Mesendoderm (in vitro differentiated cells): ENCODE measurements at places on chromosomes 3 and 15.
A peak's percentile ranks its signal among the peaks of the same experiment; 100 is the strongest.

GRCh38 chr3:101890716-101891115 is 41.4 kb downstream of the NFKBIZ start:
- no peaks in the 10 kb centered on the region for H3K36me3 ChIP-seq
- no peak overlapping the region for H3K4me3 ChIP-seq
- H3K27ac ChIP-seq, result no peak overlapping the region
- DNase-seq, result no peak
- no peaks in the 10 kb centered on the region for H3K27me3 ChIP-seq
- H3K4me1 ChIP-seq, result no peaks in the 10 kb centered on the region

DNA sequence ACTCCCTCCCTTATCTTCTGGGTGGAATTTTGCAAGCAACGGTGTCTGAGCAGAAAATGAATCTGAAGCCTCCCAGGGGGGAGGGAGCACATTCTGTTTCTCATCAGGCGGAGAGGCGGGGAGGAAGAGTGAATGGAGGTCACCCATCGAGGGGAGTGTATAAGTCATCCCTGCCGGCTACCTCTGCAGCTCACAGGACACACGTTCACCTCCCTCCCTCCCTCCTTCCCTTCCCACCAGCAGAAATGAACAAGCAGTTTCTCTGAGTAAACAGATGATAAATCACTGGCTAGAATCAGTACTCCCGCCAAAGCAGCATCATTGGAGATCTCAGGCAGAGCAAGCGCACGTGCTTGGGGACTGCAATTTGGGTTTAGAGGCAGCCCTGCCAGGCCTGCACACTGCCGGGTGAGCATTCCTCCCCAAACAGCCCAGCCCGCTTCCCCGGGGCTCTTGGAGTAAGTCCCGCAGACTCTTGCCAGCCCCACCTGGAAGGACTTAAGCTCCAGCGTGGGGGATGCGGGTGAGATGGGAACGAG is 38.3 kb downstream of the CPN2 start:
- H3K27me3 ChIP-seq, result no peaks in the 10 kb centered on the region
- H3K4me1 ChIP-seq, result peaks cover 3% of the 10 kb centered on the region
- no peak overlapping the region for H3K4me3 ChIP-seq
- H3K36me3 ChIP-seq, result no peaks in the 10 kb centered on the region
- DNase-seq, result no peak

DNA sequence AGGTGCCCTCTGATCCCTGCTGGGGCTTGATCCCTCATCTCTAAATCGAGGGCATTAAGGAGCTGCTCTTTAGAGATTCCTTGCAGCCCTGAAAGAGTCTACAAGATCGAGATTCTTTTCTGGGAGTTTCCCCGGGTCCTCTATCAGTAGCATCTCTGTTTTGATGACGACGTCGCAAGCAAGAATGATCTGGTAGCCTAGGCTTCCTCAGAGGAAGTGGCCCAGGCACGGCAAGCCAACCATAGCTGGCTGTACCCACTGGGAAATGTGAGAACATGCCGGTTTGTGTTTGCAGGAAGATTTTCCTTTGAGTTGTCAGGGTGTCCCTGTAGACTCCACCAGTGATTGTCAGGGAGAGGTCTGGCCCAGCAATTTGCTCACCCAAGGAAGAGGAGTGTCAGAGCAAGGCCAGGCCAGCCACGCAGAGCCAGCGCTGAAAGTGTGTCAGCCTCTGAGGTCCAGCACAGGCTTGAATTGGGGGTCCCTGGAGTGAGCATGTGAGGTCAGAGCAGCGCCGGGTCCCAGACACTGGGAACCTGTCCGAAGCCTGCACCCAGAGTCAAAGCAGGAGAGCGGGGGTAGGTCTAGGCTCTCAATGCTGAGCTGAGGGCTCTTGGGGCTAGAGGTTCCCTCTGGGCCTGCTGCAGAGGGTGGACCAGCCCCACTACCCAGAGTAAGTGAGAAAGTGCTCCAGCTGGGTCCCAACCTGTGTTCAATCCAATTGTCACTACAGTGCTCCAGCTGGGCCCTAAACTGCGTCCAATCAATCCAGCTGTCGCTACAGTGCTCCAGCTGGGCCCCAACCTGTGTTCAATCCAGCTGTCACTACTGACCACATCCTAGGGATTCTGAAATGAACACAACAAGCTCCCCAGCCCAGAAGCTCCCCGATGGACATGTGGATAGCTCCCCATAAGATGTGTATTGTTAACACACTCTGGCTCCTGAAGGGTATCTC is 95.7 kb downstream of the CHDH start:
- peaks cover 9% of the 10 kb centered on the region for H3K4me1 ChIP-seq
- H3K27me3 ChIP-seq, result no peaks in the 10 kb centered on the region
- no peak overlapping the region for H3K27ac ChIP-seq
- no peak for DNase-seq

DNA sequence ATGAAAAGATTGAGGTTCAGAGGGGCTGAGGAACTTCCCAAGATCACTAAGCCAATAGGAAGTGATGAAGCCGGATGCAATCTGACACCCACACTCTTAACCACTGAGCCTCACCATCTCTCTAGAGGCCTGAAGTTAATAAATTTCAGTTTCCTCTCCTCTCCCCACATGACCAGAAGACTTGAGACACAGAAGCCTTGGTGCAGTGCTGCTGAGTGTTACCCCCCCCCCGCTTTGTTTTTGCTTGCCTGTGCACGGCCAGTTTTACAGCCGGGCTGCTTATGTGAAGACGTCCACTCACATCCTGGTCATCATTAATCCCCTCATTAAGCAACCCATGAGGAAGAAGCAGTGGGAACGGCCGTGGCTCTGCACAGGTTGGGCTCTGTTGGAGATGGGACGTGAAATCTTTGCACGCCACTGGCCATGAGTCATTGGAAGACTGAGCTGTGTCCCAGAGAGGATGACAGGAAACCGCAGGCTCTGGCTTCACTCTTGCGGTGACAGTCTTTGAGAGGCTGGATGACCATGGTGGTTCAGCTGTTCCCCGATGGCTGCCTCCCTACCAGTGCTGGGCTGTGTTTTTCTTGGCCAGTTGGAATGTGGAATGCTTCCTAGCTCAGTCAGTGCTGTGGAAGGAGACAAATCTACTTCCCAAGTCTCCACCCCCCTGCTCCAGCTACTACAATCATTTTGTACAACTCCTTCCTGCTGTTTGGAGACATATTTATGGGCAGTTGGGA is 232.6 kb upstream of the LRTM1 start:
- peak; percentile 45 for DNase-seq
- H3K27me3 ChIP-seq, result no peaks in the 10 kb centered on the region
- no peaks in the 10 kb centered on the region for H3K4me1 ChIP-seq
- no peak overlapping the region for H3K27ac ChIP-seq
- H3K4me3 ChIP-seq, result no peak overlapping the region
- no peaks in the 10 kb centered on the region for H3K36me3 ChIP-seq

DNA sequence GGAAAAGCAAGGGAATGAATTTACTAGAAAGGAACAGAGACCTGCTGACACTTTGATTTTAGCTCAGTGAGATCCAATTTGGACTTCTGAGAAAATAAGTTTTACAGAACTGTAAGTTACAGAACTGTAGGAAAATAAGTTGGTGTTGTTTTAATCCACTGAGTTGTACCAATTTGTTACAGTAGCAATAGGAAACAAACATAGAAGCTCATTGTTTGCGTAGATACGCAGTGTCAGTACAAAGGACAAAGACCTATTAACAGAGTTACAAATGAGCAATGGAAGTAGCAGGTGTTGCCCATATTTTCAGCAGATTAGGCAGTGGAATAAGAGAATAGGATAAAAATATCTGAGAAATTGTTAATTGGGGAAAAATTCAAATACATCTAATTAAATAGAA is 385.8 kb upstream of the CNTN6 start:
- no peak overlapping the region for H3K4me3 ChIP-seq
- H3K36me3 ChIP-seq, result no peaks in the 10 kb centered on the region
- H3K27me3 ChIP-seq, result no peaks in the 10 kb centered on the region
- H3K4me1 ChIP-seq, result no peaks in the 10 kb centered on the region
- no peak overlapping the region for H3K27ac ChIP-seq
- no peak for DNase-seq

DNA sequence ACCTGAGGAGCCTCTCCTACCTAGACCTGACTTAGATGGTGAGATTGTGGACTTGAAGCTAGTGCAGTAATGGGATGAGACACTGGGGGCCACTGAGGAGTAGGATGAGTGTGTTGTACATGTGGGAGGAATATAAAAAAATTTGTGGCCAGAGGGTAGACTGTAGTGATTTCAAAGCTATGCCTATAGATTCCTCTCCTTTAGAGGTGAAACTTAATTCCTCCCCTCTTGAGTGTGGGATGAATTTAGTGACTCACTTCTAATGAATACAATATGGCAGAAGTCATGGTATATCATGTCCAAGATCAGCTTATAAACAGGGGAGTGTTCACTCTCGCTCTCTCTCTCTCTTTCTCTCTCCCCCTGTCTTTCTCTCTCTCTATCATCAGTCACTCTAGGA is 6.7 kb downstream of the ZNF860 start:
- H3K4me1 ChIP-seq, result no peaks in the 10 kb centered on the region
- no peak overlapping the region for H3K4me3 ChIP-seq
- no peak overlapping the region for H3K27ac ChIP-seq
- no peaks in the 10 kb centered on the region for H3K36me3 ChIP-seq
- DNase-seq, result no peak
- H3K27me3 ChIP-seq, result no peaks in the 10 kb centered on the region

- H3K36me3 ChIP-seq, result no peaks in the 10 kb centered on the region
- H3K4me3 ChIP-seq, result no peak overlapping the region
- H3K27me3 ChIP-seq, result no peaks in the 10 kb centered on the region
- no peak for DNase-seq
- no peak overlapping the region for H3K27ac ChIP-seq
Observed at GRCh38 chr15:78673476-78673875, 32.5 kb upstream of the CHRNB4 start.

DNA sequence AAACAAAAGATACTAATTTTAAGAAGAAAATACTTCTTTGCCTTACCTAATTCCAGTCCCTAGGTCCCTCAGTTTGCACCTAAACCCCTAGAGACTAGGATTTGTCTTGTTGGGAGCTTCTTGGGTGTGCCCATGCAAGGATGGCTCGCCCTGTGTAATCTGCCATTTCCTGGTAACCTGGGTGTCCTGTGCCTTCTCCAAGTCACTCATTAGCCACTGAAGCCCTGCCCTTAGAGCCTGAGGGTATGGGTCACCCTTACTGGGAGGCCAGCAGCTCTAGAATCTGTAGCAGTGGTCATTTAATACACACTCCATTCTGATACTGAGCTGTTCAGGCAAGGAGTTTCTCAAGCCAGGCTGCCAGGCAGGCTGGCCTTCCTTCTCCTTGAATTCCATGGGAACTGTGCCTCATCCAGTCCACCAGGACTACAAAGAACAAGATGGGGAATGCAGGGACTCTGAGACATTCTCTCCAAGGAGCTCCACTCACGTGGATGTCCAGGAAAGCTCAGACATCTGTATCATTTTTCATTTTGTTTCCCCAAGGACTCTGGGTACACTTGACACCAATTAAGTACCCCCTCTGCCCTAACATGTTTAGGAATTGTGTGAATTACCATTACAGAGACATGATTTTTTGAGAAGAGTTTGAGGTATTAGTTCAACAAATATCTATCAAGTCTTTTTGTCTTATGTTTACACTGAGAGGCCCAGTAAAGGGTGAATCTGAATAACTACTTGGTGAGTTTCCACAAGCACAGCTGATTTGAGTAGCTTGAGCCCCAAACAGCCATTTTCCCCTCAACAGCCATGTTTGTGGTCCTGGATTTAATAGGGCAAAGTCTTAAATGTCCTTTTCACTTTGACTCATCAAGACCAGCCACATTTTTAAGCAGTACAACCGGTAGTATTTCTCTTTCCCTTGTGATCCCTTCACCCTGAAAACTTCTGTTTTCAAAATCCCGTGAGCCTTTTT is 52.6 kb downstream of the ARNT2 start:
- no peaks in the 10 kb centered on the region for H3K36me3 ChIP-seq
- H3K27ac ChIP-seq, result no peak overlapping the region

GRCh38 chr3:30156586-30157498 is 449.6 kb upstream of the TGFBR2 start:
- no peaks in the 10 kb centered on the region for H3K27me3 ChIP-seq
- H3K27ac ChIP-seq, result no peak overlapping the region
- no peak overlapping the region for H3K4me3 ChIP-seq
- no peaks in the 10 kb centered on the region for H3K36me3 ChIP-seq
- H3K4me1 ChIP-seq, result no peaks in the 10 kb centered on the region

GRCh38 chr3:47752716-47753115 is 29.0 kb downstream of the SMARCC1 start:
- no peak overlapping the region for H3K4me3 ChIP-seq
- H3K27ac ChIP-seq, result no peak overlapping the region
- H3K27me3 ChIP-seq, result no peaks in the 10 kb centered on the region

DNA sequence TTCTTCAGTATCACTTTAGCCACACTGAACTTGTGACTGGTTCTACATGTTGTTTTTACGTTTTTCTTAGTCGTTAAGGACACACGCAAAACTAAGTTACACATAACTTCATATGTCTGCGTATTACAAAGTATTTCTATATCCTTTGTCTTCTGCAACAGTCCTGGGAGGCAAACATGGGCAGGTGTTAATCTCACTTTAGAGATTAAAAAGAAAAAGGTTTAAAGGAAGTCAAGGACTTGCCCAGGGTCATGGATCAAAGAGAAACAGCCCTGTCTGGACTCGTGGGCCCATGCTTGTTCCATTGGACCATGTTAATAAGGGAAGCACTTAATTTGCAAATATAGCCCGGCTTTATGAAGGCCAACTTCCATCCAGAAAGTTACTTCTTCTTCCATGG is 98.6 kb upstream of the LPP start:
- no peak overlapping the region for H3K4me3 ChIP-seq
- no peak overlapping the region for H3K27ac ChIP-seq
- no peaks in the 10 kb centered on the region for H3K27me3 ChIP-seq
- DNase-seq, result no peak
- H3K4me1 ChIP-seq, result peaks cover 7% of the 10 kb centered on the region

- no peak overlapping the region for H3K4me3 ChIP-seq
- H3K27me3 ChIP-seq, result no peaks in the 10 kb centered on the region
- H3K27ac ChIP-seq, result no peak overlapping the region
- no peaks in the 10 kb centered on the region for H3K4me1 ChIP-seq
Observed at GRCh38 chr3:149717391-149718056, 34.8 kb downstream of the COMMD2 start.

- no peak overlapping the region for H3K27ac ChIP-seq
- no peaks in the 10 kb centered on the region for H3K4me1 ChIP-seq
Observed at GRCh38 chr3:76097589-76097969, 312.2 kb upstream of the ZNF717 start.

DNA sequence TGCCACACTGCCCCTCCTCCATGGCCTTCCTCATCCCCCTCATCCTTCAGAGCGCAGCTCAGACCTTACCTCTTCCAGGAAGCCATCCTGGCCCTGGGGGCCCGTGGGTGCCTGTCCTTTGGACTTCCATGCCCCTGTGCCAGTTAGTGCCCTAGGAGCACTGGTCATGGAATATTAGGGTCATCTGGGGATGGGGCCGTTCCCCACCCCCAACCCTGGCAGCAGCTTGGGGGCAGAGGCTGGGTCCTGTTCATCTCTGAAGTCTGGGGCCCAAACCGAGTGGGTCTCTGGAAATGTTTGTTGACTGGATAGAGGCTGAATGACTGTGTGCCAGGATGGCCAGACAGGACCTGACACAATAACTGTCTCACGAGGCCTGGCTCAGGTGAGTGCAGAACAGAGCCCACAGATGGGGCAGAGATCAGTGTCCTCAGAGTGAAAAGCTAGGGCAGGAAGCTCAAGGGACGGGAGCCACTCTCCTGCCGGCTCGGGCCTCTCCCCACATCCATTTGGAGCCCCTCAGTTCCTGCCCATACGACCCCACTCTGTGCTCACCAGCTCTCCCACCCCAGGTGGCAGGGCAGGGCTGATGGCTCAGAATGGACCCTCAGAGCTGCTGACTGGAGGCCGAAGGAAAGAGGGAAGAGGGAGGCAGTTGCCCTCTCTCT is 62.5 kb downstream of the TLE3 start:
- H3K4me3 ChIP-seq, result no peak overlapping the region
- H3K4me1 ChIP-seq, result no peaks in the 10 kb centered on the region
- no peaks in the 10 kb centered on the region for H3K27me3 ChIP-seq
- no peak overlapping the region for H3K27ac ChIP-seq
- no peaks in the 10 kb centered on the region for H3K36me3 ChIP-seq
- no peak for DNase-seq
